ENCODE measurements at places on chromosomes 6 and 20.

GRCh38 chr20:14878676-14879019 is 541.2 kb upstream of the FLRT3 start:
- DNase-seq = no peak

- DNase-seq = no peak
Observed at GRCh38 chr6:34718976-34719375, 22.4 kb upstream of the ILRUN start.

GRCh38 chr6:30359276-30359675 is 14.3 kb downstream of the RPP21 start:
- no peak for DNase-seq

- peak; percentile 48 for DNase-seq
Observed at GRCh38 chr20:8131598-8132483, at the start of gene PLCB1. Gene PLCB1 (plus strand): TSS chr20:8132266. CDS start chr20:8132652, 386 bp downstream.

DNA sequence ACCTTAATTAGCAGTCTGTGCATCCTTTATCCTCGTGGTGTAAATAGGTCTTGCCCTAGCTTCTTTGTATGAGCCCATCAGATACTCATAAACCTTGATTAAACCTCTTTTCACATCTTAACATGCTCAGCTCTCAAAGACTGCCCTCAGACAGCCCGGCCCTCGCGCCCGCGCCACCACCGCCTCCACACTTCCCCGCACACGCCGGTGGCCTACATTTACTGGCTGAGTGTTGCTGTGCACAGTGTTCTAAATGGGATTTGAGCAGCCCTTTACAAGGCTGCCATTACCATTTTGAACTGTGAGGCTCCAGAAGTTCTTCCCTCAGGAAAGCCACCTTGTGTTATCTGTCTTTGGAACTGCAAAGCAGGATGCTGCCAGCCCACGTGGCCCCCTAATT is 63.0 kb upstream of the INSM1 start:
- DNase-seq = no peak

Data from skeletal muscle cell (primary cell).